ENCODE measurements at places on chromosomes 2 and 18.
A peak's percentile ranks its signal among the peaks of the same experiment; 100 is the strongest.

DNA sequence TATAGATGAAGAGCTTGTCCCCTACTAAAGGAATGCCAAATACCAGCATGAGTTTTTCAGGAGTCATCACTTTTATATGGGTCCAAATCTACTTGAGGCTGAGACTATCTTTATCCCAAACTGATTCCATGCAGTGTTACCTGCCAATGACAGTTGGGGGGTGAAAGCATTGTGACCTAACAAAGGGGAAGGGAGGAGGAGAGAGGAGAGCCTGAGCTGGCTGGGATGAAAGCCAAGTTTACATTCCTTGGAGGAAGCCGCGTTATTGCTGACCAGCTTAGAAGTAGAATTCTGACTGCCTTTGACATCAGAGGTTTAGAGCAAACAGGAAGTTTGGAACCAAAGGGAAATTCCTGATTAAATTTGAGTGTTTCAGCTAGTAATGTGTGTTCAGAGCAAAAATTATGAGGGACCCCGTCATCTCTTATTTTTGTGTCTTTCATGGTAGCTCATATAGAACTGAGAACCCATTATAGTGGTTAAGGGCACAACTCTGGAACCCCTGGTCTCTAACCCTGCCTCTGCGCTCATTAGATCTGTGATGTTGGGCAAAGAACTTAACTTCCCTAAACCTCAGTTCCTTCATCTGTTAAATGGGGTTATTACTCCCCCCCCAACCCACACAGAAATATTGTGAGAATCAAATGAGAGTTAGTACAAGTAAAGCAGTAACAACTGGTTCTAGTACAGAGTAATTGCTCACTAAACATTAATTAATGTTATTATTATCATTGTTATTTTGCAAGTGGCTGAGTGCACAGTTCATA, 199.3 kb upstream of the EPAS1 start:
- H3K27me3 ChIP-seq: no peaks in the 10 kb centered on the region
- H3K36me3 ChIP-seq: no peaks in the 10 kb centered on the region
- peak; percentile 99 for DNase-seq
- peaks cover 7% of the 10 kb centered on the region for H3K4me1 ChIP-seq
- no peak overlapping the region for H3K4me3 ChIP-seq

DNA sequence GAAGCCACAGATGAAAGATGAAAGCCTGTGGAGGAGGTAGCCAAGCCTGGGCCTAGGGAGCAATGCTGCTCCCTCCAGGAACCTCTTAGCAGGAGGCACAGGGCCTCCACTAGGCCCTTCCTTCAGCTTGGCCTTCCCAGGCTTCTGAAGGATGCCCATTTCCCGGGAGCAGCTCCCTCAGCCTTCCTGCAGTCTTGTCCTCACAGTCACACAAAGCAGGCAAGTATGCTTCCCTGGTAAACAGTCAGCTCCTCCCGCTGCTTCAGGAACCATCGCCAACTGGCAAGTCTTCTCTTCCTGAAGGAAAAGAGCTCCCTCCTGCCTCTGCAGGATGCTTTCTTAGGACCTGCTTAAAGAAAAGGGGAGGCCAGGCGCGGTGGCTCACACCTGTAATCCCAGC, 53.2 kb downstream of the SMAD7 start:
- no peaks in the 10 kb centered on the region for H3K27me3 ChIP-seq
- no peaks in the 10 kb centered on the region for H3K36me3 ChIP-seq
- H3K4me3 ChIP-seq: no peak overlapping the region
- H3K27ac ChIP-seq: no peak overlapping the region
- H3K4me1 ChIP-seq: peaks cover 21% of the 10 kb centered on the region

DNA sequence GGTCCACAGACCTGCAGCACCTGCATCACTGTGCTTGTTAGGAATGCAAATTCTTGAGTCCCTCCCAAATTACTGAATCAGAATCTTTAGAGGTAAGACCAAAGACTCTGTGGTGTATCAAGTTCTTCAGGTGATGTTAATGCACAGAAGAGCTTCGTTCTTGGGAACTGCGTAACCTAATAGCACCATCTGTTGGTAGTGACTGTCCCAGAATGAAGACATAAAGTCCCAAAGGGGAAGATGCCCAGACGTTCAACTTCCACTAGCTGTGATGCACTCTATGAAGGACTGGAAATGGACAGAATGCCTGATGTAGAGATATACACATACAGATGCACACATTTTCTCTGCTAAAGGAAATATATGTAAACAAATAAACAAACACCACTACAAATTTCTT, 576.0 kb downstream of the LRP1B start:
- no peak overlapping the region for H3K4me3 ChIP-seq
- H3K36me3 ChIP-seq: no peaks in the 10 kb centered on the region
- H3K4me1 ChIP-seq: no peaks in the 10 kb centered on the region
- DNase-seq: peak; percentile 68
- H3K27ac ChIP-seq: no peak overlapping the region

GRCh38 chr18:24937639-24938275, 414.2 kb downstream of the ZNF521 start:
- DNase-seq: no peak
- no peaks in the 10 kb centered on the region for H3K27me3 ChIP-seq
- H3K27ac ChIP-seq: no peak overlapping the region
- no peaks in the 10 kb centered on the region for H3K4me1 ChIP-seq

GRCh38 chr2:200695601-200696000, 109.8 kb downstream of the AOX1 start:
- no peak overlapping the region for H3K4me3 ChIP-seq
- H3K36me3 ChIP-seq: no peaks in the 10 kb centered on the region
- H3K4me1 ChIP-seq: no peaks in the 10 kb centered on the region
- peaks cover 2% of the 10 kb centered on the region for H3K27me3 ChIP-seq
- DNase-seq: no peak

DNA sequence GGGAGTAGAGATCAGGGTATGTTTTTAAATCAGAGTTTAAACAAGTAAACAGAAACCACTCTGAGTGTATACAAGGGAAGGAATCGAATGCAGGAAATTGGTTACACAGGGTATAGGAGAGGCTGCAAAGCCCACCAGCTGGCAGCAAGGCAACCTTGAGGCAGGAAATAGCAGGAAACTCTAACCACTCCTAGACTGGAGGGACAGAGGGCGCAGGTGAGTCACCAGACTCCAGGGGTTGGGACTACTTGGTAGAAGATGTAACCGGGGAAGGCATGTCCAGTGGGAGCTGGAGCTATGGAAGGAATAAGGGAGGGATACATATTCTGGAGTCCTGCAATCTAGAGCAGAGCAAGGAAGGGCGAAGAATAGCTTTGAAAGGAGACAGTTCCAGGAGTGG, 152.3 kb downstream of the MEIS1 start:
- no peaks in the 10 kb centered on the region for H3K36me3 ChIP-seq
- no peaks in the 10 kb centered on the region for H3K27me3 ChIP-seq
- peaks cover 8% of the 10 kb centered on the region for H3K4me1 ChIP-seq
- H3K27ac ChIP-seq: no peak overlapping the region
- no peak for DNase-seq

GRCh38 chr2:64697297-64698176, 43.8 kb upstream of the SERTAD2 start:
- no peak overlapping the region for H3K27ac ChIP-seq
- H3K4me3 ChIP-seq: no peak overlapping the region
- H3K27me3 ChIP-seq: no peaks in the 10 kb centered on the region
- H3K36me3 ChIP-seq: no peaks in the 10 kb centered on the region

GRCh38 chr2:129069875-129070594, 751.4 kb upstream of the HS6ST1 start:
- H3K4me3 ChIP-seq: no peak overlapping the region
- no peak overlapping the region for H3K27ac ChIP-seq
- H3K27me3 ChIP-seq: no peaks in the 10 kb centered on the region

GRCh38 chr2:32622570-32623310, 5.1 kb upstream of the TTC27 start:
- DNase-seq: no peak
- no peaks in the 10 kb centered on the region for H3K4me1 ChIP-seq
- H3K4me3 ChIP-seq: no peak overlapping the region
- H3K27me3 ChIP-seq: no peaks in the 10 kb centered on the region

All from fibroblast of lung (primary cell).